ENCODE measurements at places on chromosomes 7 and 10.

DNA sequence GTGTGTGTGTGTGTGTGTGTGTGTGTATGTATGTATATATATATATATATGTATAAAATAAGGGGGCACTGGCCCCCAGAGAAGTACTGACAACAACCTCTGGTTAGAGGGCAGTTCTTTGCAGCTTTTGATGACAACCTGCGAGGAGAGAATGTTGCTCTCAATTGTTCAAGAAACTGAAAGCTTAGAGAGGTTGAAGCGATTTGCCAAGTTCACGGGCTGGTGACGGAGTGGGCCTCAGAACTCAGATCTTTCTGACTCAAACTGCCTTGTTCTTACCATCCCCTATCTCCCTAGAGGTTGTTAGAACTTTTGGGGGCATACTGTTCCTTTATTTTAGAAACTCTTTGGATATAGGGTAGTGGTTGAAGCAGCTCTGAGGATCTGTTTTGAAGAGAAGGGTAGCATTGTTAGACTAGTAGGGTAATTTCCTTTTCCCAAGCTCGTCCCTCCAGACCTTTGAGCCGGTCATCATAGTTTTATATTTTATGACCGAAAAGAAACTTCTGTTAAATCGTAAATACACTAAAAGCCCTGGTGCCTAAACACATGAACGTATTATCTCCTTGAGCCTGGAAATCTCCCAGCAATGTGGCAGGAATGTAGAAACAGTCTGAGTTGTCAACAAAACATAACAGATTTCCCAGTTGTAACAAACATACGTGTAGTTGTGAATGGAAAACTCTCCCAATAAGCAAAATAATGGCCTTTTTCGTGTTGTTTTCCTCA, 541.7 kb upstream of the GALNT17 start:
- no peak for DNase-seq

DNA sequence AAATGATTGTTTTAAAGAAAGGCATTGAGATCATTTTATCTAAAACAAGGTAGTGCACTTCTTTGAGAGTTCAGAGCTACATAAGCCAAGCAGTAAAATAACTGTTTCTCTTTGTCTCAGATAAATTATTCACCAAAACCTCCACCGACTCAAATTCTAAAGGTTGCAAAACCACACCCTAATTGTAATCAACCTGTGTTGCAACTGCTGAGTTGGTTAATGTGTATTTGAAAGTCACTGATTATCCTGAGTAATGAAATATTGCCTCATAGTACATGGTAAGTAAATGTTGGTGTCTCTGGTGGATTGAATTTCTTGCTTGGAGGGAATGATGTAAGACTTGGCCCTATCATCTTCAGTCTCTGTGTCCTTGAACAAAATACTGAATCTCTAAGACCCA, 35.9 kb upstream of the CYP2C9 start:
- no peak for DNase-seq

- DNase-seq = no peak
Measured at GRCh38 chr10:51377932-51378599, 303.8 kb downstream of the PRKG1 start.

GRCh38 chr7:151839451-151839921, 37.4 kb downstream of the PRKAG2 start:
- DNase-seq = no peak

GRCh38 chr7:32163141-32163806, 93.1 kb upstream of the PDE1C start:
- no peak for DNase-seq

- no peak for DNase-seq
Measured at GRCh38 chr7:134044682-134045081, 82.5 kb upstream of the LRGUK start.

DNA sequence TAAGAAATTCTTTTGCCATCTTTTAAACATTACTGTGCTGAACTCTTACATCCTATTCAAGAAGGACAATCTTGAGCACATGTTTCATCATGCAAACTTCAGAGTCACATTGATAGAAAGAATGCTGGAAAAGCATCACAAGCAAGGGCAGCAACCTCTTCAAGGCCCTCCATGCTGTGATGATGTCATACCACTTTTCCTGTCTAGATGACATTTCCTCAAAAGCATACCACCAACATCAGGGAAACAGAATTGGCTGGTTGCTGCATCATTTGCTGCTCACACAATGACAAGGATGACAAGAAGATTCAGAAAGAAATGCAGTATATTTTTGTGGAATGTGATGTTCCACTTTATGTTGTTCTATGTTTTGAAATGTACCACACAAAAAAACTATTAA, 37.6 kb downstream of the CYP2C8 start:
- DNase-seq = no peak

- peak; percentile 74 for DNase-seq
Measured at GRCh38 chr7:13990984-13991790, 1.7 kb upstream of the ETV1 start.

DNA sequence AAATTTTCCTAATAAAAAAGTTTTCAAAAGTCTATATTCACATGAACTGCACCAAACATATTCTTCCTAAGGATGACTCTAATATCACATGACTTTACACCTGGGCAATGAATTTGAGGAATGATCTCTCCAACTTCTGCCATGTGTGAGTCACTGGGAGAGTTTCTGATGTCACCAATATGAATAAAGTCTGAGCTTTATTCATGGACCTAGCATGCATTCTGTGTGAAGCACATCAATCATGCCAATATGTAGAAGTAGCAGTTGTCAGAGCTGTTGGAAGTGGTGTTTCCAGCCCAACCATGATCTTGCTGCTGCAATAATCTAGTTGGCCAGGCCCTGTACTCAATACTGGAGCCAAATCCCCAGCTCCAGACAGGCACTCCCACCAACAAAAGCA, 91.7 kb upstream of the IFRD1 start:
- DNase-seq = no peak

DNA sequence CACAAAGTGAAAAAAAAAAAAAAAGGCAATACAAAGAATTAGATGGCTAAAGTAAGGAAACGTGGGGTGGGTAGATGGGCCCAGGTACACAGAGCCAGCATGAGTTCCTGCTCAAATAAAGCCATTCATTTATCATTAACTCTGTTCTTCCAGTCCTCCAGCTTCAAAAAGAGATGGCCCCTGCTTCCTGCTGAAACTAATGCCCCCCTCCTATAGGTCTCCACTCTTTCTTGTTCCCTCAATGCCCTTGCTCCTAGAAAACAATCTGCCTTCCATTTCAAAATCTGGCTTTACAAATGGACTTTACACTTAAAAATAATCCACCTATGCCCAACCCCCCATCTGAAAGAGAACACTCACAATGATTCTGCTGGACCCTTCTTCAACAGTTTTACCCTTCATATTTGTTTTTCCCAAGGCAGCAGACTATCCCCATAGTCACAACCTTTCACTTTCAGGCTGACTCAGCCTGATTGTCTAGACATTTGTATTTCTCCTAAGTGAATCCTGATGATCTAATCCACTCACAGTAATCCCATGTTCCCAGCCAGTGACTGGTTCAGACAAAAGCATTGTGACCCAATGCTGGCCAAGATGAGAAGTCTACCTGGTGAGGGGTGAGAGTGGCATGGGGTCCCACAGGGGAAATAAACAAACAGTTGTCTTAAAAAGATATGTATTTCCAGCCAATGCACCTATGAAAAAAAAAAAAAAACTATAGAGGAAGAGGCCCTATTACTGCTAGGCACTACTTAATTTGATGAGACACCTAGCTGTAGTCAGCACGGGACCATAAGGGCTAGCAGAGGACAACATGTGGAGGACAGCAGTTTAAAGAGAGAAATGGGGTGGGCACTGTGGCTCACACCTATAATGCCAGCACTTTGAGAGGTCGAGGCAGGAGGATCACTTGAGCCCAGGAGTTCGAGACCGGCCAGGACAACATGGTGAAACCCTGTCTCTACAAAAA, 74.6 kb upstream of the GRID1 start:
- no peak for DNase-seq

- no peak for DNase-seq
Measured at GRCh38 chr7:133545618-133546017, 292.7 kb downstream of the EXOC4 start.

DNA sequence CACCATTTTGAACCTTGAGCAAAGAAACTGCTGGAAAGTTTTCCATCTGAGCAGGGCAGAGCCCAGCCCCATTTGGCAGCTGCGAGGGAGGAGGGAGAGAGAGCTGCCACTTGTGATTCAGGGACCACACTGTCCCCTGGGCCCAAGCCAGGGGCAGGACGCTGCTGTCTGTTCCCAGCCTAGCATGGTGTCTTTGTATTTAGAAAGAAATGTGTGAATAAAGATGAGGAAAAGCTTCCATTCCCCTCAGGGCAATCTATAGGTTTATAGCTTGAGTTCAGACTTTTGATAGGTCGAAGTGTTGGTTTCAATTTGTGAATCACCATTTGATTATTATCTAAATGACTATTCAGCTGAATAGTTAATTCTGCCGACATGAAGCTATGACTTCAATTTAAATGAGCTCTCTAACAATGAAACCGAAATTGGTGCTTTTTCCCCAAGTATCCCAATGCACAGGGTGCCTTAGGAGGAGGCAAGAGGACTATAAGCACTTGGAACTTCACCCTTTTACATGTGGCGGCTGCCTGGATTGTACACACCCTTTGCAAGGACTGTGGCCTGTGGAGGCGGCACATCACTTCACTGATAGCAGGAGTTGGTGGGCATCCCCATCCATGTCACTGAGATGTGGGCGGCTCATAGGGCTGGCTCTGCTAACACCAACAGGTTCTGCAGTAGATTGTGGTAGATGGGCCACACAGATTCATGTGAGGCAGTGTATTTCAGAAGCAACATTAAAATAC, 223.5 kb downstream of the CCDC3 start:
- no peak for DNase-seq

- no peak for DNase-seq
Measured at GRCh38 chr10:49508249-49508648, 30.7 kb downstream of the ERCC6 start.

DNA sequence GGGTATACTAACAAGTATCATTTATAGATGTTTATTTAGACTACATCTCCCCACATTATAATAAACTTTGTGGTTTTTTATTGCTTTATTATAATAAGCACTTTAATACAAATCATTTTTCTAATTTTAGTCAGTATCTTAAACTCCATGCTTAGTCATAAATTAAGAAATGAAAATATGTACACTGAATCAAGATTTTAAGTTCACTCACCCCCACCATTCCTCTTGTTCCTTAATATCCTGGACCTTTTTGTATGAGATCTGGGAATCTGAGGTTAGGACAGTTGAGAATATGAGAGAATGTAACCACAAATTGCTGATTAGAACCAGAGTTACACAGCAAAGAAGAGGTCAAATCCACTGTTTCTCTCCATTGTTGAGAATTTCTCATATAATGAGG, 93.6 kb upstream of the WNT16 start:
- DNase-seq = no peak

- no peak for DNase-seq
Measured at GRCh38 chr10:87931836-87932230, 68.4 kb downstream of the PTEN start.

GRCh38 chr7:74502216-74502891, 48.6 kb downstream of the GTF2IRD1 start:
- DNase-seq = peak; percentile 32

GRCh38 chr7:154853063-154853726, 149.7 kb downstream of the PAXIP1 start:
- no peak for DNase-seq

DNA sequence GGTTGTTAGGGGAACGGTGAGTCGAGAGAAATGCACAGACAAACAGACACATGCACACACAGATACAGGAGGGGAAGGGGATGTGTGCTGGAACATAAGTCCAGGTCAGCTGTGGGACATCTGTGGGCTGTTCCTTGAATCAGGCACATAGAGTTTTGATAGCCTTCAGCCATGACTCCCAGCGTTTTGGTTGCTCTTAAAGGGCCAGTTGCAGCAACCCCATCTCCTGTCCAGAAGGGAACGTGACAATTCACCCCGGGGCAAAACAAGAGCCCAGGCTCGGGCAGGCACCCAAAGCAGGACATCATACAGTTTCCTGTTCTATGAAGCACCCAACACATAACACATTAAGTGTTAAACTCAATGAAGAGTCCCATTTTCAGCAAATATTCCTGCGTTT, 9.6 kb downstream of the INSYN2A start:
- no peak for DNase-seq

DNA sequence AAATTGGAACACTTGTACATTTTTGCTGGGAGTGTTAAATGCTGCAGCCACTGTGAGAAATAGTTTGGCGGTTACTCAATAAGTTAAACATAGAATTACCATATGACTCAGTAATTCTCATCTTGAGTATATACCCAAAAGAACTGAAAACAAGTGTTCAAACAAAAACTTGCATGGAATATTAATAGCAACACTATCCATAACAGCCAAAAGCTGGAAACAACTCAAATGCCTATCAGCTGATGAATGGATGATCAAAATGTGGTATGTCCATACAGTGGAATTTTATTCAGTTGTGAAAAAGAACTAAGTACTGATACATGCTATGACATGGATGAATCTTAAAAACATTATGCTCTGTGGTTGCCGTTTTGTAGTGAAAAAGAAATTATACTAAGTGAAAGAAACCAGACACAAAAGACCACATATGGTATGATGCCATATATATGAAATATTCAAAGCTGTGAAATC, 63.0 kb upstream of the SP4 start:
- no peak for DNase-seq

GRCh38 chr10:125392609-125393008, 232.2 kb upstream of the CTBP2 start:
- DNase-seq = no peak

DNA sequence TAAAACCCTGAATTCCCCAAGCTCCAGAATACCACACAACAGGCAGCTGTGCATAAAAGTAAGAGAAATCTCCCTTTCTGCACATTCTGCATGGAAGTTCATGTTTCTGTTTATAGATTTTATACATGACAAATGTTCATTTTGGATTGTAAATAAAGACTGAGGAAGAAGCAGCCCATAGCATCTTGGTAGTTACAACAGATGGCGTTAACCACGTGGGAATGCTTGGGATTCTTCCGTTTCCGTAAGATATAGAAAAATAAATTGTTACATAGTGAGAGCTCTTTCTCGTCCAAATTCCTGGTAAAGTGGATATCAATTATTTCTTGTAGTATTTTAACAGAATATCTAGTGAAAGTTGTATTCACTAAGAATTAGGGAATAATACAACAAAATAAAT, 1016.5 kb downstream of the GRM8 start:
- no peak for DNase-seq

DNA sequence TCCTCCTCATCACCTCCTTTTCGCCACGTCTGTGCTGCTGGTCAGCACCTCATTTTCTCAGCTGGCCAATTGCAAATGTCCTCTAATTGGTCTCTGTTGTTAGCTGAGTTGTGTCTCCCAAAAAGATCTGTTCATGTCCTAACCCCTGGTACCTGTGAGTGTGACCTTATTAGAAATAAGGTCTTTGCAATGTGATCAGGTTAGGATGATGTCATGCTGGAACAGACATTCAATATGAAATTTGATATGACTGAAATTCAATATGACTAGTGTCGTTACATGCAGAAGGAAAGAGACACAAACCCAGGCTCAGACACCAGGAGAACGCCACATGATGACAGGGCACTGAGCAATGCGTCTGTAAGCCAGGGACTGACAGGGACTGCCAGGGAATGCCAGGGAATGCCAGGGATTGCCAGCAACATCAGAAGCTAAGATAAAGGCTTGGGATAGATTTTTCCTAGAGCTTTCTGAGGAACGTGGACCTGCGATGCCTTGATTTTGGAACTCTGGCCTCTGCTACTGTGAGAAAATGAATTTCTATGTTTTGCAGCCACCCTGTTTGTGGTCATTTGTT, 77.5 kb upstream of the CXCL12 start:
- no peak for DNase-seq

GRCh38 chr10:75106242-75106641, 5.2 kb upstream of the SAMD8 start:
- no peak for DNase-seq

Measured in hypothalamus (tissue), 51 donors.